Forelimb muscle (tissue), 1 donor: ENCODE measurements at places on chromosomes 12 and 14. TPM values are rescaled to one million over a fixed set of nuclear protein-coding genes. Genes with fewer than 3 reads are reported as not detected.

- no peak for DNase-seq
Observed at GRCh38 chr12:65259501-65259900, 19.0 kb upstream of the MSRB3 start.

DNA sequence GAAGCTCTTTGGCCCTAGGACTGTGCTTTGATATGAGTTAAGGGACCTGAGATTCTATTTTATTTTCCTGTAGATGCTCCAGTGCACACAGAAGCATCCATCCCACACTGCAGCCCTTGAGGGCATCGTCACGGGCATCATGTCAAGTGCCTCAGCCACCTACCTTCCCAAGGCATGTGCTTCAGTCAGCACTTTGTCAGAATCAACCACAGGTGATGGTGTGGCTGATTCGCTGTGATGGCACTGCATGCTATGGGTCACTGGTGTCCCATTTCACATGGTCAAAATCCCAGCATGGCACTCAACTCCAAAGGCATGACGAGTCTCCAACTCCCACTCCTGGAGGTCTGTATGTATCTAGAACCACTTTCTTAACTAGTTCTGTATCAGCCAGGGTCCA is 100.8 kb downstream of the AACS start:
- DNase-seq, result no peak

GRCh38 chr14:89477391-89477790 is 60.4 kb upstream of the FOXN3 start:
- DNase-seq, result no peak

Gene TMEM63C
- polyA plus RNA-seq, result 0.67 TPM

Gene MYO1A
- polyA plus RNA-seq, result 0.23 TPM

Gene SPSB2
- polyA plus RNA-seq, result 8.9 TPM

DNA sequence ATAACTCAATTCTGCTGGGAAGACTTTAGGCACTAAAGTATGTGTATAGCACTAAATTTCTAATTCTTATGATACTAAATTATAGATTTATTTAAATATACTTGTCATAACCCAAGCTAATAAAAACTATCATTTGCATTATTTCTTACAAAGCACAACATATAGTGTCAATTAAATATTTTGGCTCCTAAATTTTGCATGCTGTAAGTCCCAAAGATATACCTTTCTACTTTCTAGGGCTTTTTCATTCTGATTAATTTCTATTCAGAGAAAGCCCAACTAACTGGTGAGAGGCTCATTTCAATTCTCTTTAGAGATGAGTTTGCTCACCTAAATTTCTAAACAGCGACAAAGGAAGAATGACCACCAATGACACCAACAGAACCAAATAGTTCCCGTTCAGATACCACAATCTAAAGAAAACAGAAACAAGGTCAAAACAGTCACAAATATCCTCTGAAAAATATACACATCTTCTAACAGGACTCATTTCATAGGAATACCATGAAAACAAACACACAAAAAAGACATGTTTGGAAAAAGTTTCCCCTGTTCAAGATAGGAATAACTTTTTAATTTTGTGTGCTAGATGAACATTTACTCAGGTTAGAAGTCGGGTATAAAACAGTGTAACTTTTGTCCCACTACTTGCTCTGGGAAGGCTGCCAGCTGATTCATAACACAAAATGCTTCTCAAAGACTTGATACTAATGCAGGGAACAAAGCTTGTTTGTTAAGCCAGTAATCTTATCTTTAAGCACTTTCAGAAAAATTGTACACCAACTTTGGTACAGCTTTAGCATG is 7.6 kb downstream of the SLC38A2 start:
- no peak for DNase-seq

- DNase-seq, result no peak
Observed at GRCh38 chr14:104917993-104918392, 6.7 kb upstream of the PLD4 start.

DNA sequence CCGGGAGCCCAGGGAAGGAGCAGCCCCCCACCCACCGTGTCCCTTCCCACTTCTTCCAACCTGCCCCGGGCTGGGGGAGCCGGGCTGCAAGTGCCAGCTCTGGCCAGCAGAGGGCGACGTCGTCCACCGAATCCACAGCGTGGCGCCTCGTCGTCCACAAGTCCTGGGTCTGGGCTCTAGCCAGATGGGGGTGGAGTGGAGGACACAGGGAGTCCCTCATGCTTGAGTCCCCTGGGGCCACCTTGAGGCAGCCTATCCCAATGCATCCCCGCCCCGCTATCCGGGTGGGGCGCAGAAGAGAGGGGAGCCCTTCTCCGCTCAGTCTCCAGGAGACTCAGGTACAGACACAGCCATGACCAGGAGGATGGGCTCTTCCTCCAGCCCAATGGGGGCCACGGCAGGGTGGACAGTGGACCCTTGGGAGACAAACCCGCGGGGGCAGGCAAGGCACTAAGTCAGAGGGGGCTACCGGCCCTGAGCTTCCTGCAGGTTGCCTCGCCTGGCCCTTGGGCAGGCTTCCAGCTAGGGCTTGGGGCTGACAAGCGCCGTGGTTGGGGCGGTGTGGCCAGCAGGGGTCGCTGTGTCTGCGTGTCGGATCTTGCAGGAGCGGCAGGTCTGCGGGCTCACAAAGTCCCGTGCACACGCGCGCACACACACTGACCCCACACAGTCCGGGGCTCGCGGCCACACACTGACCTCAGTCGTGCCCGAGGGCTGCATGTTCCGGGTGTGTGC is 5.5 kb downstream of the AQP5 start:
- DNase-seq, result no peak

Gene OTUB2
- polyA plus RNA-seq, result 0.49 TPM

GRCh38 chr14:31930493-31931240 is 146.4 kb upstream of the ARHGAP5 start:
- DNase-seq, result no peak

Gene SELPLG
- 3.8 TPM for polyA plus RNA-seq

Gene MYH6
- polyA plus RNA-seq, result 7.0 TPM

Gene TAS2R20
- 1.4 TPM for polyA plus RNA-seq

GRCh38 chr12:62044450-62045135 is 215.6 kb upstream of the USP15 start:
- DNase-seq, result peak; percentile 34

- DNase-seq, result no peak
Observed at GRCh38 chr14:104216457-104216856, 78.1 kb downstream of the KIF26A start.

Gene STAC3
- polyA plus RNA-seq, result 488 TPM
